Natural killer cell treated with Interleukin-12 subunit alpha and Interleukin-12 subunit beta and Interleukin-15 and Interleukin-18, amount 100 ng/mL, for 72 hours (primary cell): ENCODE measurements at places on chromosomes 1 and 21.
A peak's percentile ranks its signal among the peaks of the same experiment; 100 is the strongest.

- DNase-seq: no peak
These were observed 59.8 kb upstream of the SDC3 start for GRCh38 chr1:30968220-30968971.

GRCh38 chr1:199173356-199173755 lies 534.5 kb downstream of the PTPRC start:
- no peak for DNase-seq

- DNase-seq: no peak
These were observed 65.1 kb downstream of the RAVER2 start for GRCh38 chr1:64810001-64810400.

DNA sequence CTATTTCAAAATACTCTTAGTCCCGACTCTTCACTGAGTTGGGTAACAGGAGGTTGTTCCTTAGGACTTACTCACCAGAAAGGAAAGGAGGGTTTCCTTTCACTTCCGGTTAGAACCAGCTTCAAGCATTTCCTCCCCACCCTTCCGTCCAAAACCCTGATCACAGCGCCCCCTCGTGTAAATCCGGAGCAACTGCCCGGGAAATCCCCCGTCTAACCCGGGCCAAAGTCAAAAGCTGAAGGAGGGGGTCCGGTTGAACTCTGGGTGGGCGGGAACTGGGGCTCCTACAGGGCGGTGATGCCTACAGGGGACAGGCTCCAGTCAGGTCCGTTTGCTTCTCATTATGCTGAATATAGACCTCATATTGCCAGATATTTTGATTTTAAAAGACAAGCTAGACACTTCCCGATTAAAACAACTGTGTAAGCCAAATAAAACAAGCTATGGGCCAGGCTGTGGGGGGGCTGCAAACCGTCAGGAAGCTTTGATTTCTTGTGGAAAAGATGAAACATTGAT lies 15.0 kb upstream of the MTARC2 start:
- DNase-seq: peak; percentile 79

DNA sequence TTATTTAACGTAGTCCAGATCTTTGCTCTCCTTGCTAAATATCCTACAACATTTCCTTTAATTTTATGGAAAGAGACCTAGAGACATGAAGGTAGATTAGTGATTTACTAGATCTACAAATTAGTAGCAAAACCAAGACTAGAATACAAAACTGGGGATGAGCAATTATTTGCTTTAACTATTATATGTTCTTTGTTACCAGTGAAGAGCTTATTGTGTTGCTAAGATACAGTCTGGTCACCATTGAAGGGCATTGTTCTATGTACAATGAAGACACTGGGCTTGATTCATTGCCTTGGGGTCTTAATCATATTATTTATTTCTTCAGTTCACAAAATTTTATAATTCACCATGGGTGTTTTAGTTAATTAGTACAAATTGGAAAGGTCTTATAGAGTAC lies 88.3 kb downstream of the S1PR1 start:
- DNase-seq: no peak

DNA sequence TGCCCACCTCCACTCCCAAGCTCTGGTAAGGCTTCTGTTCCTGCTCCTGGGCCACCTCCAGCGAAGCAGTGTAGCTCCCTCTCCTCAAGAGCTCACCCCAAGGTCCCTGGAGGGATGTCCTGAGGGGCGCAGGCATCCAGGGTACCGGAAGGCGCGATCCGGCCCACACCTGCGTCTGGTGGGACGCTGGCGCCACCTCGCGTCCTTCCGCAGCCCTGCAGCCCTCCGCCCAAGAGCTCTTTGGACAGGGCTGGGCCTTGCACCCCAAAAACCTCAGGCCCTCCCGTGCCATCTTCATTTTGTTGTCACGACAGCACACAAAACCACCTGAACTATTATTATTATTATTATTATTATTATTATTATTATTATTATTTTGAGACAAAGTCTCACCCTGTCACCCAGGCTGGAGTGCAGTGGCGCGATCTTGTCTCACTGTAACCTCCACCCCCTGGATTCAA lies 49.2 kb upstream of the PAX7 start:
- no peak for DNase-seq

- DNase-seq: no peak
These were observed 26.5 kb downstream of the TRIM45 start for GRCh38 chr1:117094841-117095604.

GRCh38 chr1:187631984-187632383 lies 803.2 kb downstream of the PLA2G4A start:
- no peak for DNase-seq

GRCh38 chr21:41837756-41838297 lies 41.3 kb downstream of the PRDM15 start:
- no peak for DNase-seq

- DNase-seq: no peak
These were observed 75.1 kb downstream of the UCHL5 start for GRCh38 chr1:192984080-192984479.

DNA sequence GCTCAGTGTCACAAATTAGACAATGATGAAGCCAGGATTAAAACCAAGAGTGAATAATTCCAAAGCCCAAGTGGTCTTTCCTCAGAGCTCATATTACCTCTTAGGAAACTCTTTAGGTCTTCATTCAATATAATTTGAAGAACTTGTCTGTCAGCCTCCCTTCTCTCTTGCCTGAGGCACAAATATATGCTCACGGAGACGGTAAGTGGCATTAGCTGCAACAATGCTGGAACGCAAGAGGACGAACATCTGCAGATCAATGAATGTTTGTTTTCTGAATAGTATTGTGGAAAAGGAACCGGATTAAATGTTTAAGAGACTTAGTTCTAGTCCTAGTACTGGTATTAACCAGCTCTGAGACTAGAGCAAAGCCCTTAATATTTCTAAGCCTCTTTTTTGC lies 39.7 kb upstream of the LYST start:
- no peak for DNase-seq

DNA sequence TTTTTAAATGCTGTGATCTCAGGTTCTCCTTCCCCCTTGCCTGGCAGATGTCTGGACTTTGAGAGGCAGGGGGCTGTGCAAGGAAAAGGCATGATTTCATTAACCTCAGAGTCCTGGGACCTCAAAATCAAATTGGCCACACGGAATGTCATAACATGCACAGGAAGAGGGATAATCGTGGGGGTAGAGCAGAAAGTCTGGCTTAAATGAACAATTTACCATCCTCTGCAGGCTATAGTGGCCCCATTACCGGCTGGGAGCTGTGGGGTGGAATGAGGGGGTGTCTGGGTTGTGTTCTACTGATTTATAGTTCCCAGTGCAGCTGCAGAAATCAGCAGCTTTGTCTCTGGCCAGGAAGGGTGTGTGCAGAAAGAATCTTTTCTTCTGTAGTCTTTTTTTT lies 10.8 kb downstream of the OPRD1 start:
- DNase-seq: no peak

GRCh38 chr1:70143048-70143659 lies 62.2 kb downstream of the LRRC40 start:
- DNase-seq: no peak

- no peak for DNase-seq
These were observed 52.2 kb downstream of the GREM2 start for GRCh38 chr1:240559781-240560180.

DNA sequence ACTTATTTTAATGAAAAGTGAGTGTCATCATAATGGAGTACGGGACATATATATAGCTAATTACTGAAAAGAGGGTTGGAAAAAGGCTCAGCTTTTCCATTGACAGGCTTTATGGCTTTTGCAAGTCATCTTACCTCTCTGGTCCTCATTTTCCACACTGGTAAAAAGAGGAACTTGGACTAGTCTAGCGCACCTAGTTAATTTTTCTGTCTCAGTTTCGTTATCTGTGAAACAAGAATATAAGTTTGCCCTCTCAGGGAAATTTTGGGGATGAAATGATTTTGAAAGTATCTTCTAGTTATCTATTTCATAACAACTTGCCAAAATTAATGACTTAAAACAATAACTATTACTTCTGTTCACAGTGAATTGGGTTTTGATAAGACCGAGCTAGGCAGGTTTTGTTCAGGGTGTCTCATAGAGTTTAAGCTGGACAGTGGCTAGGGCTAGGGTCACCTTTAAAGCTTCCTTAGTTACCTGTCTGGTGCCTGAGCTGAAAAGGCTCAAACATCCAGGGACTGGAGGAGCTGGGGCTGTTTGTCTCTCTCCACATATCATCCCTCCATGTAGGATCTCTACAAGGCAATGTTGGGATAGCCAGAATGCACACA lies 91.7 kb downstream of the TYW3 start:
- no peak for DNase-seq

DNA sequence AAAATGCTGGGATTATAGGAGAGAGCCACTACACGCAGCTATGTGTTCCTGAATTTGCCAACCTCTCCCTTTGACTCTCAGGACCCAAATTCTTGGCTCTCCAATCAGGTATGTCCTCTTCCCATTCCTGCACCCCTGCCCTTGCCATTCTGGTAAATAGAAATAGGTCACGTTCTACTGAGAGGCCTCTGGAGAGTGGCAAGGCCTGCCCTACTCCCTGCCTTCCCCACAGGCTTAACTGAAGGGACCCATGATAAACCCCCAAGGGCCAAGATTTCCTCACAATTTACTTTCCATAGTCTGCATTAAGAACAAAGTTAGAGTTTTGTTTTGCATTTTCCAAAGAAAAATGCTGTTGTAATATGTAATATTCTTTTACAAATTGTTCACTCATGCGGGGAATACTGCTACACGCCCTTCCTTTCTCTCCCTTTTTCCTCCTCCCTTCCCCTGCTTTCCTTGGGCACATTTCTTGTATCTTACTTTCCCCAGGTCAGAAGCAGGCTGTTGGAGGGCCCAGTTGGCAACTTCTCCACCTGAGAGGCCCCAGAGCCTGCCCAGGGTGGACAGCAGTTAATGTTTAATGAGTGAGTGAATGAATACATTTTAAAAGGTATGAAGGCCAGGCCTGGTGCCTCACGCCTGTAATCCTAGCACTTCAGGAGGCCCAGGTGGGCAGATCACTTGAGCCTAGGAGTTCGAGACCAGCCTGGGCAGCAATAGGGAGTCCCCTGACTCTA lies 33.9 kb upstream of the PUM1 start:
- DNase-seq: no peak

DNA sequence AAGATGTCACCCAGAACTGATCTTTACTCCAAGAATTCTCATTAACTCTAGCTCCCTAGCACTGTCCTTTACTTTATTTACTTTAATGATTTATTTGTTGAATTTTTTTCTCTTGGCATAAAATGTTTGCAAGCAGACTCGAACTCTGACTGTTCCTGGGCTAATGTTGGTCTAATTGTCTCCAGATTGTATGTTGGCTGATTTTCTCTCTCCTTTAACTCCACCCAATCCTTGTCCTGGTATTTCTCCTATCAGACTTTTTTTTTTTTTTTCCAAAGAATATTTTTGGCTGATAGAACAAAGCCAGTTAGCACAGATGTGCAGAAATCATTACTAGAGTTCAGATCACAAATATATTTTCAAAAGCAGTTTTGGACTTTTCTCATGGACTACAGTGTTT lies 82.6 kb downstream of the ATF6 start:
- no peak for DNase-seq

GRCh38 chr1:31051611-31052010 lies 13.9 kb downstream of the PUM1 start:
- no peak for DNase-seq

GRCh38 chr1:162216604-162217003 lies 147.1 kb downstream of the NOS1AP start:
- DNase-seq: no peak

DNA sequence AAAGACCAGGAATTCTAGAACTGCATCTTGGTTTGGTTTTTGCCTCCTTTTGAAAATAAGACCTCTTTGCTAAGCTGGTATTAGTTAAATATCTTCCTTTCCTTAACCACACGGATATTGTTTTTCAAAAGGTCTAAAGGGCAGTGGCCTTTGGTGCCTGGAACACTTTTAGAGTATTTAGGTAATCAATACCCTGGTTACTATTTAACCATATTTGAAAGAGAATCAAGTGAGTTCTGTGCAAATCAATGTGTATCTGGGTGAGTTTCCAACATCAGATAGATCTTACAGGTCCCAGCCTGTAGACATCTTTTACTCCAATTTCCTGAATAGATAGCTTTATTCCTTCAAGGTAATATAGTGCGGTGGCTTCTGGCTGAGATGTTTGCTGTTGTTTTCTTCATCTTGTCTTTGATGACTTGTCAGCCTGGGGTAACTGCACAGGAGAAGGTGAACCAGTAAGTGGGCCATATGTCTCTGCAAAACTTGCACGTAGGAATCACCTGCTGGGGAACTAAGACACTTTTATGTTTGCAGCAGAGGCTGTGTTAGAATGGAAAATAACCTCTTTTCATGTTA lies at the start of gene C8A:
Gene C8A, plus strand, starts transcription at position 277 of the 579 bp plus-strand sequence. Its CDS starts 105 bp downstream, at position 382.
- DNase-seq: no peak

DNA sequence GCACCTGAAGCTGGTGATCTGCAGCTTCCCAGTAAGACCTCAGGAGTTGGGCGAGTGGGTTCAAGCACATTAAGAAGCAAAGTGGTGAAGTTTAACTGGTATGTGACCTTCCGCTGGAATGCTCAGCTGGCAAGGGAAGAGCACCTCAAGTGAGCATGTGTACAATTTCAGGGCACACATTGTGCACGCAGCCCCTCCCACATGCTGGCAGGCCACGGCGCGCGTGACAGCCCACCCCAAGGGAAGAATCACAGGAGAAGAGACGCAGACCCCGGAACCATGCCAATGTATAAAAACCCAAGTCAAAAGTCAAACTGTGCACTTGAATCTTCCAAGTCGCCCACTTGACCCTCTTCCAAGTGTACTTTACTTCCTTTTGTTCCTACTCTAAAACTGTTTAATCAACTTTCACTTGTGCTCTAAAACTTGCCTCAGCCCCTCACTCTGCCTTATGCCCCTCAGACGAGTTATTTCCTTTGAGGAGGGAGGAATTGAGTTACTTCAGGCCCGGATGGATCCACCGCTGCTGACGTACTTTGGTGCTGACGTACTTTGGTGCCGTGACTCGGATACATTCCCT lies 20.0 kb downstream of the LRRC3 start:
- no peak for DNase-seq

- DNase-seq: no peak
These were observed 119.7 kb downstream of the LYPLAL1 start for GRCh38 chr1:219293410-219293809.

DNA sequence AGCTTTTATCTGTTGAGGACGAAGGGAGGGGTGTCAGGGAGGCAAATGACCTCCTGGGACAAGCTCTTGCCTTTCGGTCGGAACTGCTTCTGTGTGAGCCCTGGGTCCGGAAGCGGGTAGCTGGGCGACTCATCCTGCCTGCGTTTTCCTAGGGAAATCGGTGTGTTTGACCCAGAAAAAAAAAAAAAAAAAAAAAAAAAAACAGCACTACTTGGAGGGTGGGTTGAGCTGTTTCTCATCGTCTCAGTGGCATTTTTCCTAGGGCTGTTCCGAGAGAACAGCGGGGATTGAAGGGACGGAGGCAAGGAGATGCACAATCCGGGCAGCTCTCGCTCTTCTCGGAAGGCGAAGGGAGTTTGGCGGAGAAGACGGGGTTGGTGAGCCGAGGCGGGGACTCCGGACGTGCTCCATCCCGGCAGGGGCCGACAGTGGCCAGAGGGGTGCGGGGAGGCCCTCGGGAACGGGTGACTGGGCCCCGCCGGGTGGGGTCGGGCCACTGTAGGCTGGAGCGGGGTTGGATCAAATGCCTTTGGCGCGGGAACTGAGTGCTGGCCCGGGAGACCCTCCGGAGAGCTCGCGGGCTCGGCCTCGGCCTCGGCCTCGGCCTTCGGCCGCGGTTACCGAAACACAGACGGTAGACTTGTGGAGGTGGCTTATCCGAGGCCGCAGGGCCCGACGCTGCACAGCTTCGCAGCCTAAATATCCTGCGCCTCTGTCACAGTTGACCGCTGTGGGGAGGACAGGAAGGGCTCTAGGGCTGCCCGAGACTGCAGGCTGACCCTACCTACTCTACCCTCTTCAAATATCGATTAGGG lies 2.4 kb upstream of the BARHL2 start:
- no peak for DNase-seq
